Stimulated activated CD4-positive, alpha-beta T cell treated with anti-CD3 and anti-CD28 coated beads, Interleukin-12 subunit alpha, Interleukin-12 subunit beta, amount 100 ng/mL, for 48 hours (primary cell): ENCODE measurements at places on chromosomes 3 and 15.

DNA sequence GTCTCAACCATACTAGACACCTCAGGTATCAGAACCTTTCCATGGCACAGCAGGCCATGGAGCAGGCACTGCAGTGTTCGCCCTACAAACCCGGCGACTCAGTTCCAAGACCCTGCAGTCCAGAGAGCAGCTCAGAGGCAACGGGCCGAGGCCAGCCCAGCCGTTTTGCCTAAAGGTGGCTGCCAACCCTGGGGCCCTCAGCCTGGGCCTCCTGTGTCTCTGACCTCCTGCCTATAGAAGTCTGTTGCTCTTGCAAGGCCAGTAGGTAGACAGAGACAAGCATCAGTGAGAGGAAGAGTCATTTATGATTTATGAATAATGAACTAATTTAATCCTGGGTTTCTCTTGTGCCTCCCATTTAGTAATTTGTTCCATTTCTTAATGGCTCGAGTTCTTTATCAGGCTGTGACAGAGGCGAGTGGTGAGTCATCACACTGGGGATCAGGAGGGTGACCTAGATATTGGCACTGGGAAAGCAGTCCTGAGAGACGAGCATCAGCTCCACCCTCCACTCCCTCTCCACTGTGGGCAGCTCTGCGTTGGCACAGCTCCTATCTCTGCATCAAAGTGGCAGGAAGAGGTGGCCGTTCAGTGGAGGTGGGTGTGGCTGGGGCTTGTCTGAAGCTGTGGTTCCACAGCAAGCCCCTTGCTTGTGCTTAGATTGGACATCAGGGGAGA is 79.8 kb downstream of the ABHD5 start:
- peak; percentile 26 for DNase-seq

DNA sequence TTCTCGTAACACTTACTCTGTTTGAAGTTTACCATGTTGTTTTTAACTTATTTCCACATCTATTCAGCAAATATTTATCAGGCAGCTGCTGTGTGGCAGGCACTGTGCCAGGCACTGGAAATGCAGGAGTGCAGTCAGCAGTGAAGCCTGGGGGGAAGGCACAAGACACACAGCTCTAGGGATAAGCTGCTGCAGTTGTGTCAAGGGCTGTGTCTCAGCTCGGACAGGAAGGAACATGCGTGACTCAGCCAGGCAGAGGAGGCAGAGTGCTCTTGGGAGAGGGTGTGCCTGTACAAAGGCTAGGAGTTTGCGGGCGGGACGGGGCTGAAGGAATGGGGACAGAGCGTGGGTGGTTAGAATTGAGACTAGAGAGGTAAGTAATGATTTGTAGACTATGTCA is 24.7 kb downstream of the LYSMD4 start:
- DNase-seq = no peak

GRCh38 chr3:186352369-186352768 is 9.7 kb downstream of the DGKG start:
- no peak for DNase-seq

DNA sequence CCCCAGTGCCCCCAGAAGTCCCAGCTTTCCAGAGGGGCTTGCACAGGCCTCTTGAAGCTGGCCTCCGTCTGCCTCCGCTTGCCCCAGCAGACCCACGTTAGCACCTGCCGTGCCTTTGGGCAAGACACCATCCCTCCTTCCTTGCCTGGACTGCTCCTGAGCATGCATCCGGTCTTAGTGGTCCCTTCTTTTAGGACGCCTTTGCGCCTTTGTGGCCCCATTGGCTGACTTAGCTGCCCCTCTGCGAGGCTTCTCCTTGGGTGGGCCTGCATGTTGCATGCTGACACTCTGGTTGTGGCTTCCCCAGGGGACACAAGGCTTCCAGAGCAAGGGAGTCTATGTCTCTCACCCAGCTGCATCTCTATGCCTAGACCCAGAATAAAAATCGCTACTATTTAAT is 56.6 kb downstream of the RHCG start:
- no peak for DNase-seq

DNA sequence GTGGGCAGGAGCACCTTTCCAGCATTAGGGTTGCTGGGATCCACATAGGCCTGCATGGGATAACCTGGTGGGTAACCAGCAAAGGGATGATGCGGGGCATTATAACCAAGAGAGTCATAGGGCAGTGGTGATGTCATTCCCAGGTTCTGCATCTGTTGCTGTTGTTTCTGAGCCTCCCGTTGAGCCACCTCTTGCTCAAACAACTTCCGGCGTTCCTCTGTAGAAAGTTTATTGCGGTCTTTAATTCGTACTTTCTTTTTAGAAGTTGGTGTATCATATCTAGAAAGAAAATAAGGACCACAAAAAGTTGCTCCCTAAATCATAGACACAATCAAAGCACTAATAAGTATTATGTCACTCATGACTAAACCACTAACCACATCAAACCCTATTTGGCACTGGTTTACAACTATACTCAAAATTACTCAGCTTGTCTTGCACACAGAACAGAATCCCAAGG is 77.8 kb downstream of the NBEAL2 start:
- DNase-seq = peak; percentile 45

DNA sequence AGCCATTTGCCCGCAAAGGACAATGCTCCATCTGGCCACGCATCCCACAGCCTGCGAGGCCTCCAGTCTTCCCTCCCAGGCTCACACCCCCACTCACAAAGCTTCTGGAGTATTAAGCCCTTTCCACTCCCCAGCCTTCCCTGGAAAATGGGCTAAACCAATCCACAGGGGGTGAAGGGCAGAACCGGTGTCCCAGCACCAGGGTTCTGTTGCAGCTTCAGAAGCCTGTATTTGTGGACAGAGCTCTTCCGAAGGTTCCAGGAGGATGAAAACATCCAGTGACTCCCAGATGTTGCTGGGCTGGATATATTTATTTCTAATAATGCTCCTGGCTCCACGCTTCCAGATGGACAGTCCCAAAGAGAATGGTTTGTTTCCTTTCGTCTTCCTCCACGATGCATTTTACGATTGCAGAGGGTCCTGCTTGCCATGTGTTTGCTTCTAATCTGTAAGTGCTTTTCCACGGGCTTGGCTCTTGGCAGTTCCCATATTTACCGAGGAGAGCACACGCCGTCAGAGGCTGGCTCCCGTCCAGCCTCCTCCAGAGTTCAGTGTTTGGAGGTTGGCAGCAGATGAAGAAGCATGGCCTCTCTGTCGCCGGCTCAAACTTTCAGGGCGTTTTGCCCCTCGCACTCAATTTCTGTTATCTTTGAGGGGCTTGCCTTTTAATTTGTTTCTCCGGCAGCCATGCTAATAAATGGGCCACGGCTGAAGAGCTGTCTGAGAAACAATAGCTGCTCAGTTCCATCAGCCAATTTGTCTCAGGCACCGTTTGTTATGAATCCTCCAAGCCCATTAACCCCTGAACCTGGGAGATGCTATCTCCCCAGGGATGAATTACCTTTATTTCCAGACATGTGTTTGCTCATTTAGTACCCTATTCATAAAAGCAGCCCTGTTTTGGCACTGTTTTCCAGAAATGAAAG is 367.9 kb upstream of the PROK2 start:
- no peak for DNase-seq

- no peak for DNase-seq
These were observed 31.8 kb upstream of the SMAD3 start for GRCh38 chr15:67033571-67034044.

- no peak for DNase-seq
These were observed 99.8 kb downstream of the TMEM108 start for GRCh38 chr3:133138017-133138416.

GRCh38 chr3:113707835-113708234 is 11.4 kb upstream of the USF3 start:
- DNase-seq = no peak

DNA sequence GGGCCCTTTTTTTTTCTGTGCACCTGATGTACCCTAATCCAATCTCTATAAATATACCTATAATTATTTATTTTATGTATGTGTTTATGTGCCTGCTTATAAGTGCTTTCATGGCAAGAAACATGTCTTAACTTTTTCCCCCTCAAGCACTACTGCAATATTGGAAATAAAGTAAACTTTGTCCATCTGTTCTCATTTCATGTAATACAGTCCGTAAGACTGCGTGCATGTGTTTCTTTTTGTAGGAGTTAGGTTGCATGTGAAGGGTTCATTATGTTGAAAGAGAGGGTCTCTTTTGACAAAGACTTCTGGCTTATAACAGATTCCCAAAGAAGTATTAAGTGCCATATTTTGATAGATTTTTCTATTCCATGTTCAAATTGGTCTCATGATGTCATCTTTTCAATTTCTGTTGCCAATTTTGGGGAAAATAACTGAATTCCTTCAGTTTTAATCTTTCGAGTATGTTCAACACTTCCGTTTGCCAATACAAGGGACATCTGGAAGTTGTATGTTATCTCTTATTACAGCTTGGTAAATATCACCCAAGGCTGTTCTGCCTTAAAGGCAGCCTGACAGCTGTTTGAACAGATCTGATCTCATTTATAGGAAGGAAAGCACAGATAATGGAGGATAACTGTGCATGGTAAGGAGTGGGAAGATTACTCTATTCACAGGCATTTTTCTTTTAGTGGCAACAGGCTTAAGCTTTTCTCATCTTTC is 273.1 kb upstream of the SGO1 start:
- no peak for DNase-seq

- no peak for DNase-seq
These were observed 322.6 kb downstream of the THSD4 start for GRCh38 chr15:71437919-71438318.

GRCh38 chr3:152607179-152607578 is 227.8 kb upstream of the P2RY1 start:
- DNase-seq = no peak

DNA sequence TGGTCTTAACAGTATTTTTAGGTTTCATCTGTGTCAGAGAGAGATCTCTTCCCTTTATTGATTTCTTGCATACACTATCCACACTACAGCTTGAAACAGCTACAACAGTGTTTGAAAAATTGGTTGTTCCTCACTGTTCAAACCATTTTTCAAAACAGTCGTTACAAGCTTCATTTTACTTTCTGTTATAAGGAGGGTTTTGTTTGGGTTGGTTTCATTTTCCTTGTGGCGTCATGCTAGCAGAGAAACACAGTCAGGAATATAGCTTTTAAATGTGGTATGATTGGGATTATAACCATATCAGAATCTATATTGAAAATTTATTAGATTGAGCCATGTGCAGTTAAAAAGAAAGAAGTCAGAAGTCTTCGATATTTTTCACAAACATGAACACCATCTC is 400.6 kb downstream of the ZBTB20 start:
- no peak for DNase-seq

DNA sequence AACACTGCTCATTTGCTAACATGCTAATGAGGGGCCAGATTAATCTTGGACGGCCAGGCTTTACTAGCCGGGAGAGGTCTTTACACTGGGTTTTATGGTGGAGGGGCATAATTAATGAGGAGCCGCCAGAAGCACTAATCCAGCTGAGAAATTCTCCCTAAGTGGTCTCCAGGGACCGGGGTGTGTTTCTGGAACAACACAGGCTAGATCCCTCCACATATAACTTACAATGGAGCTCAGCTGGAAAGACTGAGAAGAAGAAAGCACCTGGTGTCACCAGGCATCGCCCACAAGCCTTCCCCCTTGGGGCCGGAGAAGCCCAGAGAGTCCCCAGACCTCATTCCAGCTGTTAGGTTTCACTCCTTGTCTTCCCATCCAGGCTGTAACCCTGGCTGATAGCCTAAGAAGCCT is 127.5 kb downstream of the MEGF11 start:
- DNase-seq = no peak

DNA sequence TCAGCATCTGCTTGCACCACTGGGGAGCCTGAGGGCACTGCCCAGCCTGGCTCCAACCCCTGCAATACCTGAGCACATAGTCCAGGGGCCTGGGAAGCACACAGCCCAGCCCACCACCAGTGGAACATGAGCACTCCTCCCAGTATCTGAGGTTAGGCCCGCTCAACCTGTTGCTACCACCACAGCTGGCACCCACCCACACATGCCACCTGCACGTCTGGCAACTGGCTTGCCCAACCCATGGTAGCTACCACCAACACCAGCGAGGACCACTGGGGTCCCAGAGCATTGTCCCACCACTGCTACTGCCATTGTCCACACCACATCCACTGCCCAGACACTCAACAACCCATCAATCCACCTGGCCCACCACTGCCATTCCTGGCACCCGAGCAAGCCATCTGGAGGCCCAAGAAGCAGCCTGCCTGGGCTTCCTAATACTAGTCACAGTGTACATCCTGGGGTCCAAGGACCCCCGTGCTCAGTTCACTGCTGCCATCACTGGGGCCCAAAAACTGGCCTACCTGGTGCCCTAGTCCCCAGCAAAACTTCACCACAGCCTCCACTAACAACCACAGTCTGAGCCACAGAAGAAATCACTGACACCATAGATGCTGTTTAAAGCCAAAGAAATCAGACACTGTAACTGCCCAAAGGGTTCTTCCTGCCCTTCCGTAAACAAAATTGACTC is 62.1 kb upstream of the TBC1D23 start:
- no peak for DNase-seq

DNA sequence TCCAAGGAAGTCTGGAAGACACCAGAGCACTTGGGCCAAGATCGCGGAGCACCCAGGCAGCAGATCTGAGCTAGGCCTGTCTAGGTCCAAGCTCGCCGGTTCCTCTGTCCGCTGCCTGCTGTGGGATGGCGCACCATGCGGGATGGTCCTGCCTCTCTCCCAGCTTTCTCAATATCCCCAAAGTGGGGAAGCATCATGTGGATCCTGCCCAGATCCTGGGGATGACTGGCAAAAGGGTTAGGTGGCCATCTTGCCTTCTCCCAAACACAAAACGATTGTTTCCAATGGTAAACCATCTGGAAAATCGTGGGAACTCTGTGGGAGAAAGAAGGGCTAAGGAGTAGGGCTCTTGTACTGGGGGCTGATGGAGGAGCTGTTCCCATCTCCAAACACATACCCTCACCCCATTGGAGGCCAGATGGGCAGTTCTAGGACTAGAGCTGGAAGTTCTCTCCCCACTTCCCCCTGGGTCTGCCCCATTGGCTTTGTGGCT is 8.9 kb downstream of the PRKCD start:
- DNase-seq = no peak

DNA sequence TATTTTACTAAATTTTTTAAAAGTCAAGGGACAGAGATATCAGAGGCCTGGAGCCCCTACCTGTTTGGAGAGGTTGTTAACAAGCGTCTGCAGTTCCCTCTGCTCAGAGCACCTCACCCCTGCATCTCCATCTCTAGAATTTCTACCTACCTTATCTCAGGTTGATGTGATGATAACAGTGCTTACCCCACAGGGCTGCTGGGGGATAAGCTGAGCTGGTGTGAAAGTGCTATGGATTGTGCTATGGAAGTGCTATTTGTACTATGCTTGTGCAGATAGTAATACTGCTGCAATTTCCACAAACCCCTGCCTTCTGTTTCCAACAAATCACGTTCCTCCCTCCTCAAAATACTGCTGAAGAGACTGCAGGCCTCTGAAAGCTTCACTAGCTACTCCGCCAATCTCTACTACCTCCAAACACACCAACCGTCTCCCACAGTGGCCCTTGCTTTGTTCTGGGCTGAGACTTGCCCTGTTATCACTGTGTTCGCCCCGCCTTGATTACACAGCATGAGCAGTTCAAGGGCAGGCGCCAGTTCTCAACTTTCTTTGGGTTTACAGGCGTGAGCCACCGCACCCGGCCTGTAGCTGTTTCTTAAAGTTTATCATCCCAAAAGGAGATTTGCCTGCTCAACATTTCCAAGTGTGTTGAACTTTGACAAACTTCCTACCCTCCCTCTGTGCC is 28.4 kb upstream of the PARL start:
- no peak for DNase-seq
